ENCODE measurements at places on chromosomes 13 and 19.

GRCh38 chr13:47696674-47697073, 304.4 kb downstream of the SUCLA2 start:
- DNase-seq = no peak

DNA sequence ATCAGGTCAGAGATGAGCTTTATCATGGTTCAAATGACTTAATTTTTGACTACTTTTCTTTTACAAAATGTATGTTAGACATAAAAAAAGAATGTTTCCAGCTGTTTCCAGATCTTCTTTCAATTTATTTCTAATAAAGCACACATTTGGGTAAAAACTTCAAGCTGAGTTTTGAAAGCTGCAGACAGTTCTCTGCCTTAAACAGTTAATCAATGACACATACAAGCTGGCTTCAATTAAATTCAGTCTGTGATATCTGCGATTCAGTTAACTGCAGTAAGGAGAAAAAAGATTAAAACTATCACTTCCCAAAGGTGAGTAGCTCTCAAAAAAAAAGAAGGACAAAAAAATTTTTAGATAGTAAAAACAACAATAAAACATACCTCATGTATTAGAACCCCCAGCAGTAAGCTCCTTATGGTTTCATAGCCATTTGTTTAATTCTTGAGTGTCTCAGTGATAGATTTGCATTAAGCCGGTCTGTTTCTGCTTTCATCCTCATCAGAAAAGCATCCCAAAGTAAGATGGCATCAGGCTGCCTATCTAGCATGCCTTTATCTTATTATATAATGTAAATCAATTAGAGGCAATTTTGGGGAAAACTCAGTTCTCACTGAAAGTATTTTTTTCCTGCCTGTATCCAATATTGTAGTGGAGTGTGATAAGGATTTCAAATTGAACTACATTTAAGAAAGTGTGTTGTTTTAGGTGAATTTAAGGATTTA, 81.8 kb upstream of the STARD13 start:
- no peak for DNase-seq

- DNase-seq = no peak
Measured at GRCh38 chr13:78129823-78130222, 211.2 kb upstream of the EDNRB start.

DNA sequence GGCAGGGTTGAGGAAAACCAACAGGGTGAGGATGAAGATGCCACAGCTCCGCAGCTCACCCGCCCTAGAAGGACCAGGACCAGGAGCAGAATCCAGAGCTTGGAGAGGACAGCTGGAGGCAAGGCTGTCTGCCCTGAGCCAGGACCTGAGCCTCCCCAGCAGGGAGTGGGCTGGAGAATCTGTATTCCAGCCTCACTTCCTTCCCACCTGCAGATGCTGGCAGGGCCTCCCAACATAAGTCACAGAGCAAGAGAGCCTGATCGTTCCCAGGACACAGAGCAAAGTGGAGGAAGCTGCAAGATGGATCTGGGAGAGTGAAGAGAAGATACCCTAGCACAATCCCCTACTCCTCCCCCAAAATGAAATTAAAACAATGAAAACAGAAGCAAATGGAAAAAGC, 61.7 kb upstream of the WASF3 start:
- DNase-seq = no peak

Measured in activated naive CD8-positive, alpha-beta T cell treated with anti-CD3 and anti-CD28 coated beads, Interleukin-2, amount 50 U/mL, for 24 hours (primary cell).